ENCODE measurements at places on chromosomes 3 and 15. TPM values are rescaled to one million over a fixed set of nuclear protein-coding genes. Genes with fewer than 3 reads are reported as not detected.

The AADAC gene
- not detected for total RNA-seq

The RLBP1 gene
- total RNA-seq, result not detected

The CMTM8 gene
- total RNA-seq, result 6.3 TPM

The GJD2 gene
- not detected for total RNA-seq

The SLCO2A1 gene
- total RNA-seq, result 7.8 TPM

The FANCD2OS gene
- not detected for total RNA-seq

The DLEC1 gene
- 0.08 TPM for total RNA-seq

The EPHB3 gene
- 1.6 TPM for total RNA-seq

The CCR1 gene
- 3.8 TPM for total RNA-seq
